ENCODE measurements at places on chromosomes 4 and X.

DNA sequence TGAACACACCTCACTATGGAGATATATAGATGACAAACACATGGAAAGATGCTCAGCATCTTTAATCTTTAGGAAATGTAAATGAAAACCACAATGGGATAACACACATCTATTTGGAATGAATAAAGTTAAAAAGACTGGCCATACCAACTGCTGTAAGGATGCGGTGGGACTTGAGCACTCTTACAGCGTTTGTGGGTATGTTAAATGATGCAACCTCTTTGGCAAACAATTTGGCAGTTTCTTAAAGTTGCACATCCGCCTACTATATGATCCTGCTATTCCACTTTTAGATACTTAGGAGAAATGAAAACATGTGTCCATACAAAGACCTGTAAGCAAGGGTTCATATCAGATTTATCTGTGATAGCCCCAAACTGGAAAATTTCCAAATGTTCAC is 50.7 kb downstream of the MRPL1 start:
- no peak for DNase-seq

DNA sequence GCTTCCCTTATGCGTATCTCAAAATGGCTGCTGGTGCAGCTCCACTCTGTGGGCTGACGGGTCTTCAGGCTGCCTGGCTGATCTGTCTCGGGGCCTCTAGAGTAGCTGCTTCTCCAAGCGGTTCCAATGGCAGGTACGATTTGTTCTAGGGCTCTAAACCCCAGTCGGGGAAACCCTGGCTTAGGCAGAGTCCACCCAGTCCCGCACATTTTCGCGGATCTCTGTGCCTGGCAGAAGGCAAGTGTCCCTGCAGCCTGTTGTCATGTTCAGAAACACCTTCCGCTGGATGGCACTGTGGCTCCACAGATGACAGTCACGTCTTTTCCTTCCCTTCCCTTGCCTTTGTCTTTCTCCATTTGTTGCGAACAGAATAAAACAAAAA is 54.4 kb downstream of the NBDY start:
- DNase-seq, result peak; percentile 55

DNA sequence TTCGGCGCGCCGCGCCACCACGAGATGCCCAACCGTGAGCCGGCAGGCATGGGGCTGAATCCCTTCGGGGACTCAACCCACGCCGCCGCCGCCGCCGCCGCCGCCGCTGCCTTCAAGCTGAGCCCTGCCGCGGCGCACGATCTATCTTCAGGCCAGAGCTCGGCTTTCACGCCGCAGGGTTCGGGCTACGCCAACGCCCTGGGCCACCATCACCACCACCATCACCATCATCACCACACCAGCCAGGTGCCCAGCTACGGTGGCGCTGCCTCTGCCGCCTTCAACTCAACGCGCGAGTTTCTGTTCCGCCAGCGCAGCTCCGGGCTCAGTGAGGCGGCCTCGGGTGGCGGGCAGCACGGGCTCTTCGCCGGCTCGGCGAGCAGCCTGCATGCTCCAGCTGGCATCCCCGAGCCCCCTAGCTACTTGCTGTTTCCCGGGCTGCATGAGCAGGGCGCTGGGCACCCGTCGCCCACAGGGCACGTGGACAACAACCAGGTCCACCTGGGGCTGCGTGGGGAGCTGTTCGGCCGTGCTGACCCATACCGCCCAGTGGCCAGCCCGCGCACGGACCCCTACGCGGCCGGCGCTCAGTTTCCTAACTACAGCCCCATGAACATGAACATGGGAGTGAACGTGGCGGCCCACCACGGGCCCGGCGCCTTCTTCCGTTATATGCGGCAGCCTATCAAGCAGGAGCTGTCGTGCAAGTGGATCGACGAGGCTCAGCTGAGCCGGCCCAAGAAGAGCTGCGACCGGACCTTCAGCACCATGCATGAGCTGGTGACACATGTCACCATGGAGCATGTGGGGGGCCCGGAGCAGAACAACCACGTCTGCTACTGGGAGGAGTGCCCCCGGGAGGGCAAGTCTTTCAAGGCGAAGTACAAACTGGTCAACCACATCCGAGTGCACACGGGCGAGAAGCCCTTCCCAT is 1.1 kb downstream of the ZIC3 start:
- peak; percentile 2 for DNase-seq

- DNase-seq, result no peak
These were observed 45.5 kb upstream of the HS3ST1 start for GRCh38 chr4:11474146-11474545.

DNA sequence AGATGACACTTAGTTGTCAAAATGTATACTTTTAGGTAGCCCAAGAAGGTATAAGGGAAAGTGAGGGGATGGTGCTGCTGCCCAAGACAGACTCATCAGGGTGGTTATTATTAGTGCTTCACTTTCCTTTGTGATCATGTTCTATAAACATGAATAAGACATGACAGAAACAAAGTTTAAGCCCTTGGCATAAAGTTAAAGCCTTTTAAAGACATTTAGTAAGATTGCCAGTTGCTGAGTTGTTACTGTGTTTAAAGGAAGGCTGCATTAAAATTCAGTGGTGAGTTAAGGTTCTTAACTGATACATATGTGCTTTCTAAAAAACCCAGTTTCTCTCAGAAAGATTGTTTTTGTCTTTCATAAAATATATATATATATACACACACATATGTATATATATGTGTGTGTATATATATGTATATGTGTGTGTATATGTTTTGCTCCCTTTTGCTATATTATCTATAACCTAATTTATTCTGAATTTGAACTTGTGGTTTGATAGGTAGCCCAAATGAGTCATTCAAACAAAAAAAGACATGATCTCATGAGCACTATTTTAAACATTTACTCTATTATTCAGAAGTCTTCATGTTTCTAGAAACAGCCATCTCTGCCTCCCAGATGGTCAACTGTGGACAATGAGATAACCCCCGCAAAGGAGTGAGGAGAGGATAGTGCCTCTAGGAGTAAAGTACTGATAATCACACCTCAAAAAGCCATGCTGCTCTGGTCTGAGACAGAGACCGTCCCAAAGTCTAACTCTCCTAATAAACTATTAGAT is 98.1 kb upstream of the OTUD4 start:
- no peak for DNase-seq

DNA sequence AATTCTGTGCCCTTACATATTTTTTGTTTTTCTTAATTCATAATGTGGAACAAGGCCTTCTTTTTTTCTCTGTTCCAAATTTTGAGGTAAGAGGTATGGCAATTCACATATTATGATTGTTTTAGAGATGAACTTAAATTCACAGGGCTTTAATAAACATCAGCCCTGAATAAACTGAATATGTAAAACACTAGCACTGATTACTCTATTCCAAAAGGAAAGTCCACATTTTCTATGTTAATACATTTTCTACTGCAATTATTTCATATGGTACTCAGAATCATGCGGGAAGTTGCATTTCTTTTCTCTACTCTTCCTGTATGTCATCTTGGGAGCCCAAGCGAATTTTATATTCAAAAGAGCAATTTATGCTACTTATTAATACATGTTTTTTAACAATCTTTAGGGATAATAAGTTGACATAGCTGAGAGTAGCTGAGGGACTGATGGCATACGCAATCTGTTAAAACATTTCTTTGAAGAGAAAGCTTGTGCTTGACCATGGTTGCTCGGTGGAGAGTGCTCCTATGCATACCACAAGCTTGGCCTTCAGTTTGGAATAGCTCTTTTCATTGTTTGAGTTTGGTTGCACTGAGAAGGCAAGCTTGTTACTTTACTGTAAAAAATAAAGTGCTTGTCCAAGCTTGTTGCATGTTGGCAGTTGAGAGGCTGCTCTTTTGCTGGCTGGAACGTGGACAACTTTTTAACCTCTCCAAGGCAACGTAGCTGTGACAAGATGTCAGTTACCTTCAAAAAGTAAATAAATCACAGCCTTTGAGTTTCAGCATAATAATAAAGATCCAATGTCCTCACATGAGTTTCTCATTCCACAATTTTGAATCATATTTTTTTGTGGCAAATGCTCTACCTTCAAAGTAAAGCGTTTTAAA is 196.3 kb upstream of the SPRY1 start:
- no peak for DNase-seq

DNA sequence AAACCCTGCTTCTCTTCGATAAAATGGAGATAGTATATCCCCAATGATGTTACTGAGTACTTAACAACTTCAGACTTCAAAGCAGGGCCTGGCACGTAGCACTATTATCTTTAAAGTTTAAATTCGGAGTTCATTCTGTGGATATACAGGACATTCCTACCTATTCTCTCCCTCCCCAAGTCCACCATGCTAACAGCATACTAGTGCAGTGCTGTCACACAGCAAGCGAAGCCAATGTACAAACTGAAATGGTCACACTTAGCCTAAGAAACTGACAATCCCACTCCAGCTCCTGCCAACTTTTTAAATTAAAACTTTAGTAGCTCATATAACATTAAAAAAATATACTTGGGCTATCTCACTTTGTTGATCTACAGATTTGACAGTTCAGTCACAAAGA is 1.2 kb upstream of the DNAJB14 start:
- no peak for DNase-seq

GRCh38 chr4:108384544-108384943 is 215.8 kb upstream of the LEF1 start:
- no peak for DNase-seq

DNA sequence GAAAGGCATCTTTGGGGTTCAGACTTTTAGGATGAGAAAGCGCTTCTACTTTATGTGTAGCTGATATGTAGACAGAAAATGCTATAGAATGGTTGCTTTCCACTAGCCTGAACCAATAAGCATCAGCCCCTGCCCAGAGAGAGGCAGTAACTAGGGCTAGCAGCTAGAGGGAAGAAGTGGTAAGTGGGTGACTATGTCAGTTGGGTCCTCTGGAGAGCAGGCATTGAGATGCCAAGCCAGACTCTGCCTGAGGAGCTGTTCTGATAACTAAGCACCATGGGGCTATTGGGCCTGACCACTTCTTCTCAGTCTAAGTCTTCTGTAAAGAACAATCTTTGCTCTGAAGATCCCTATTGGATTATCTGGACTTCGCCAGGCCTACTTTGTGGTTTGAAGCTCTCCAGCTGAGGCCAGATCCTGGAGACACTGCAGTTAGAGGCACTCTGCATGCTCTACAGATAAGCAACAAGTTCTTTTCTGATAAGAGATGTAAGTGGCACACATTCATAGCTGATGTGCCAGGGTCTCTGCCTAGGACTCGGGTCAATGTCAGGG is 146.1 kb downstream of the RBM46 start:
- DNase-seq, result no peak

DNA sequence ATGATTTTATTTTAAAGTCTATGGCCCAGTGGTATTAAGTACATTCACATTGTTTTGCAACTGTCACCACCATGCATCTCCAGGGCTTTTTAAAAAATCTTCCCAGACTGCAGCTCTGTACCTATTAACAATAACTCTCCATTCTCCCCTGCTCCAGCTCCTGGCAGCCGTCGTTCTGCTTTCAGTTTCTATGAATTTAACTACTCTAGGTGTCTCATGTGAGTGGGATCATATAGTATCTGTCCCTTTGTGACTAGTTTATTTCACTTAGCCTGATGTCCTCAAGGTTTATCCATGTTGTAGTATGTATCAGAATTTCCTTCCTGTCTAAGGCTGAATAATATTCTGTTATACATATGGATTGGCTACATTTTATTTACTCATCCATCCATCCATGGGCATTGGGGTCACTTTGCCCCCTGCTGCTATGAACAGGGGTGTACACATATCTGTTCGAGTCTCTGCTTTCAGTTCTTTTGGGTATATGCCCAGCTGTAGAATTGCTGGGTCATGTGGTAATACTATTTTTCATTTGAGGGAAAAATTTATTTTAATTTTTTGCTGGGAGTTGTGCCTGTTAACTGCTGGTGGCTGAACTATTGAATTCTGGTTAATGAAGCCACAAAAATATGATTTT is 131.3 kb downstream of the ARHGAP10 start:
- DNase-seq, result no peak

GRCh38 chrX:104712515-104712914 is 146.5 kb downstream of the IL1RAPL2 start:
- no peak for DNase-seq

DNA sequence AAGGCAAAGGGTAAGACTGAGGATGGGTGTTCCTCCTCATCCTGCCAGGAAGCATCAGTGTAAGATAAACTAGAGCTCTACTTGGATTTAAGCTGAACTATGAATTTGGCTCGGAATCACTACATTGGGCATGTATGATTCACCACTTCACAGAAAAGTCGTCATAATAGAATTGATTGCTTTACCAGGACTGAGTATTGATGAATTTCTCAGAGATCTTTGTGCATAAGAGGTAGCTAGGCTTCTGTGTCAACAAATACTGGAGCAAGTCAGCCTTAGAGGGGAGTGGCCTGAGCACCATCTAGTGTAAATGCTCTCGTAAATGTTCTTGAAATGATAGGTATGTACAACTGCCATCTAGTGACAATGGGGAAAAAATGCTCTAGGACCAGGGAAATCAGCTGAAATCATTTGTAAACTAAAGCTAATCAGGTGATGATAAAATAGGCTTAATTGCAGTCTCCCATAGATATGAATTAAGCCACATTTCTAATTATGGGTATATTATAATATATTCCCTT is 309.5 kb upstream of the FMR1 start:
- peak; percentile 2 for DNase-seq

DNA sequence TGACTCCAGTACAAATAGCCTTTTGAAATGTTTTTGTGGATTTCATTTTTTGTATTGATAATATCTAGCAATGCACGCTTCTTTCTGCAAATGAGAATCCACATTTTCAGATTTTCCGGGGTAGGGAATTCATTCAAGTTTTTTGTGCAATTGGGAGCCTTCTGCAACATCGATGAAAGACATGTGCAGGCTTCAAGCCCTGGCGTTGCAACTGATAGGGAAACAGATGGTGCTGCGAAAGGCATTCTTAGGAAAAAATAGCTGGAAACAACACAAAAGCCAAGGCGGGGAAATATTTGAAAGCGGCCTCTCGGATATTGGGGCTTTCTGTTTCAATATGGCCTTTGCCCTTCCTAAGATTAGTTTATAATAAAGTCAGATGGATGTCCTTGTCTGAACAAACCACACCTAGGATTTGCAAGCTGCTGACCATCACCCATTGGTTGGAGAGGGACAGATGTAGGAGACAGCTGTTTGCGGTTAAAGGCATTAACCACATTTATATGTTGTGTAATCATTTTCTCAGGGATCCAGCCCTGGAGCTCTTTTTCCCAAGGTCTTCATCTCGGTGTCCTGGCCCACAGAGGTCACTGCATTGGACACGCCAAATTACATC is 136.5 kb downstream of the PRKX start:
- DNase-seq, result peak; percentile 3

- DNase-seq, result no peak
These were observed 167.6 kb downstream of the DKK2 start for GRCh38 chr4:106868381-106869035.

- DNase-seq, result no peak
These were observed 95.7 kb upstream of the AFAP1 start for GRCh38 chr4:8035371-8035780.

GRCh38 chr4:114813961-114814360 is 215.4 kb downstream of the UGT8 start:
- DNase-seq, result no peak

GRCh38 chr4:185729391-185729804 is 82.6 kb downstream of the SORBS2 start:
- no peak for DNase-seq
